Neural crest cell (in vitro differentiated cells): ENCODE measurements at places on chromosomes 2 and 18. TPM values are rescaled to one million over a fixed set of nuclear protein-coding genes. Genes with fewer than 3 reads are reported as not detected.
A peak's percentile ranks its signal among the peaks of the same experiment; 100 is the strongest.

- no peak for DNase-seq
Observed at GRCh38 chr2:234869969-234870368, 81.8 kb upstream of the SH3BP4 start.

DNA sequence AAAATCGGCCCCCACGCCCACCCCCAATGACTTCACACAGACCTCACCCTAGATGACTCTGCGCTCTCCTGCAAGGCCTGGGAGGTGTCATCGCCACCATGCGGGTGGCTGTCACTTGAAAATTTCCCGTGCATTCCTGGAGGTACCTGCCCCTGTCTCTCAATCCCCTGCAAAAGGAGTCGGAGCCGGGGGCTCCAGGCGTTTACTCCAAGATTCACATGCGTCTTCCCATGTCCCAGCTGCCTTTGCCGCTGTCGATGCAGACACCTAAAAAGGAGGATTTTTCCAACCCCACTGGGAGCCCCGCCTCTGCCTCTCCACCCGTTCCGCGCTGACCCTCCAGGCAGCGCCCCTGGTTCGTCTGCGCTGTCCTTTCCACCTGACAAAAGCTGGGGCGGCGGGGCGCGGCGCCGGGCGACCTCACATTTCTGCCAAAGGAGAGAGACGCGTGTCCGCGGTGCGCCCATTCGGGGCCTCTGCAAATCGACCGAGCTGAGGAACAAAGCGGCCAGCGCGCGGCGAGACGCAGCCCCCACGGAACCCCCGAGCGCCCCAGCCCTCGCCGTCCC is 667 bp downstream of the REEP1 start:
- peak; percentile 11 for DNase-seq

GRCh38 chr2:170155723-170156253 is 22.2 kb upstream of the MYO3B start:
- no peak for DNase-seq

- DNase-seq = no peak
Observed at GRCh38 chr18:68034296-68034695, 517.8 kb upstream of the DSEL start.

DNA sequence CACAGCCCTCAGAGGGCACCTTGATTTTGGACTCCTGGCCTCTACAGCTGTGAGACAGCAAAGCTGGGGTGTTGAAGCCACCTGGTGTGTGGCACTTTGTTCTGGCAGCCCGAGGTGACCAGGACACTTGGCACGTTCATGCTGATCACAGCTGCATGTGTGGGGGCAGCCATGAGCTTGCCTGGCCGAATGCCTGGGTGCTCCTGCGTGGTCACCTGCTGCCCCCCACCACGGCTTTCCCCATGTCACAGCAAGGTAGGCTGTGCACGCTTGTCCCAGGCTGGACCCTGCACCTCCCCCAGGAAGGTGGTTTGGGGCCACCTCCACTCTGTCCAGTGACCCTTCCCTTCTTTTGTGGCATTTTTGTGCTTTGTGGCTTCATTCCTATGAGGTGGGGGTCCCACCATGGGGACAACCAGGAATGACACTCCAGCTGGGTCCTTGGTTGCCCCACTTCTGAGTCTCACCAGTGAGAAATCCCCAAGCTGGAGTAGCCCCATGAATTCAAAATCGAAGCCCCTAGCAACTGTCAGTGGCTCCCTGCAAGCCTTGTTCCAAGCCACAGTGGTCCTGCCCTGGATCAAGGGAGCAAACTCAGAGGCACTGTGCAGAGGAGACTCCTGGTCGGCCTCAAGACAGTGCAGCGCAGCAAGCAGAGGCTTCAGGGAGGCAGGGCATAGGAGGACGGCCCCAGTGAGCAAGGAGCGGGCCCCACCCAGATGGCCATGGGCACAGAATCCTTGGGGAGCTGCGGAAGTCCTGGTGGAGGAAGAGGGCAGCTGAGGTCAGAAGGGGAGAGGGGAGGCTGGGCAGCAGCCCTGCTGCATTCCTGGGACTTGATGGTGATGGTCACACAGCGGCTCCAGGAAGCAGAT is 121.4 kb upstream of the HS6ST1 start:
- DNase-seq = no peak

The MPP4 gene
- total RNA-seq = 0.18 and 0.19 TPM in 2 replicates

The CLEC4F gene
- not detected in 2 replicates for total RNA-seq

The SLC14A1 gene
- total RNA-seq = not detected in 2 replicates

The TWIST2 gene
- total RNA-seq = 0.96 and 1.1 TPM in 2 replicates

The RTN4 gene
- total RNA-seq = 197 and 204 TPM in 2 replicates

The CSRNP3 gene
- 28.4 and 35.1 TPM in 2 replicates for total RNA-seq
